Astrocyte of the cerebellum (primary cell): ENCODE measurements at places on chromosomes 7 and 10.

- DNase-seq = no peak
These were observed 350.8 kb downstream of the PLXNA4 start for GRCh38 chr7:132225216-132226030.

DNA sequence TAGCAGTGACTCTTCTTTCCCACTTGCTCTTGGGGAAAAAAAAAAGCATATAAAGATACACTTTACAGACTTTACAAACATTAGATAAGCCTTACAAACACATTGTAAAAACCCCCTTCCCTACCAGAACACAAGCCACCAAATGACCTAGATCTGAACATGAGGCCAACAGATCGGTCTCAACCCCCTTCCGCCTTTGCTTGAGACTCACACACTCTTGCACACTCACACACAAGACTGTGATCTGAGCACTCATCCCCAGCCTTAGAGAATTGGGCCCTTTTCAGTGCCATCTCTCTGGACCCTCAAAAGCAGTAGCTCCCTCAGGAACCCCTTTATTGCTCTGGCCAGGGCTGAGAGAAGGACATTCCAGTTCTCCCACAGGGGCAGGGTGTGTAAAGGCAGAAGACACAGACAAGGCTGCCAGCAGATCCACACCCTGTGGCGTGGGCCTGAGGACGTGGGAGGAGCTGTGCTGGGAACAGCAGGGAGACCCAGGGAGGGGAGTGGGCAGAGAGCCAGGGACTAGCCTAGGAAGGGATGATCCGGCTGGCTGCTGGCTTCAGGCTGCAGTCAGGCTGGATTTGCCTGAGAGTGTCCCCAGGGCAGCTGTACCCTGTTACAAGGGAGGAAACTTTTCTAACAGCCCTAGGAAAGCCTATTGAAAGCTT, 206.7 kb downstream of the KIAA1217 start:
- peak; percentile 28 for DNase-seq

GRCh38 chr10:115771755-115772154, 501.3 kb downstream of the GFRA1 start:
- no peak for DNase-seq

DNA sequence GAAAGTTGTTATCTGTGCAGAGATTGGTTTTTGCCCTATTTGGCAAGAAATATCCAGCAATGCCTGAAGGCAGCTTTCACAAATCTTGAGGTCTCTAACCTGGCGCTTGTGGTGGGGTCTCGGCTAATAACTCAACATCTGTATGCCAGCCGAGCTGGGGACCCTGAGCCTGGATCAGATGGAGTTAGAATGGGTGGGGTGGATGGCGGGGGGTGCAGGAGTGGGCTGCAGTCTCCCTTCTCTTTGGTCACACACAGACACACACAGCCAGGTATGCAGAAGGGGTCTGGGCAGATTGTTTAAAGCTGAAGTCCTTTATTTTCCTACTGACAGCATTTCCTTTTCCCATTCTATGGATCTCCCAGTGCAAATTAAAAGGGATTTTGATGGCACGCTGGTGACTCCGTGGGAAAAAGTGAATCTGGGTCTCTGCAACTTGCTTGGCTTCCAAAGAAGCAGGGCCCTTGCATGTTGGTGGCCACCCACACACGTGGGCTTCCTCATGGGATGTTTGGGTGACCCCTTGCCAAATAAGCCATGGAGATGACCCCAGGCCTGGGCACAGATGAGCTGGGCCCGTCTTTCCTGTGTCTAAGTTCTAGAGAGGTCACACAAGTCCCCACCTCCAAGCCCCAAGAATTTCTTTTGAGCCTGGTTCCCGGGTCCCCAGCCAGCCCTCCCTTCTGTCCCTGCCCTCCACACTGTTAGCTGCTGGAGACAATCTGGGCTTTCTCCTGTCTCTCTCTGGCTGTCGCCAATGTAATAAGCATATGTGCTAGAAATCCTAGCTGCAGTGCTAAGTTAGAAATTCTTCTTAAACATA, 39.9 kb upstream of the EMX2 start:
- DNase-seq = no peak

DNA sequence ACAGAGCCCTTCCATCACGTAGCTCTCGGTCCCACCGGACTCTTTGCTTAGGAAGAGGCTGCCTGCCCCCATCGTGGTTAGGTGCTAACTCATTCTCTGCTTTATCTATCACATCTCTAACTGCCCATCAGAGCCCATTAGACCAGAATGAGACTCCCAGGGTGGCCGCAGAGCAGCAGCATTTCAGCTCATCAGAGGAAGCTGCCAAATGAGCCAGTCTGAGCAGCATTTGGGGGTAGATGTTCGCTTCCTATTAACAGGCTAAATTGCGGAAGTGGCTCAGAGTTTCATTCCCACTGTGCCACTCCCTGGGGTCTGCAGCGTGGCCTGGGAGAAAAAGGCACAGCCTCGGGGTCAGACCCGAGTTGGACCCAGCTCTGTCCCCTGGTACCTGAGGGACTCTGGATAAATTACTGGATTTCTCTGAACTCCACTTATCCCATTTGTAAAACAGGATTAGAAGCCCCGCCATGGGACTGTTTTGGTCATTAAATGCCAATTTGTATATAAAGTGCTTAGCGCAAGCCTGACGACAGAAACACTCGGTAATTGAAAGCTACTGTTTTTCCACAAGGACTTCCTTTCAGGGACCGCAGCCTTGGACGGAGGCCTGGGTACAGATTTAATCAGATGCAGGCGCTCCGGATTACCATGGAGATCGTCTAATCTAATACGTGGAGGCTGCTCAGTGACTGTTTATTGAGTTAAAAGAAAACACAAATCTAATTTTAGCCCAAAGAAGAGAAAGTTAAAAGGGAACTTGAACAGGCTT, 73.8 kb upstream of the PRLHR start:
- DNase-seq = peak; percentile 78

DNA sequence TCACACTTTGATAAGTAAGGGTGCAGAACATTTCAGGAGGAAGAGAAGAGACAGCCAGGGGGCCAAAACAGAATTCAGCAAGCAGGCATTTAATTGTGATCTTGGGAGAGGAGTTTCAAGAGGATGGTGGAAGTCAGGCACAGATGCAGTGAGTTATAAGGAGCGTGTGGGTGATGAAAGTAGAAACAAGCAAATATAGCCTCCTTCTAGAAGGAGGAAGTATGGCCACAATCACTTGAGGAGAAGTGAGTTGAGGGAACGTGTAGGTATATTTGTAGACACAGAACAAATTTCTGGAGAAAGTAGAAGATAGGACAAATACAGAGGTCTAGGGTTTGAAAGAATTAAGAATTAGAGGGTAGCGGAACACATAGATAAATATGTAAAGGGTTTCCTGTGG, 165.8 kb downstream of the CACNB2 start:
- no peak for DNase-seq

- DNase-seq = peak; percentile 13
These were observed 8.1 kb downstream of the PRKRIP1 start for GRCh38 chr7:102404005-102404861.

GRCh38 chr10:95116869-95117269, 47.6 kb upstream of the CYP2C8 start:
- DNase-seq = no peak

DNA sequence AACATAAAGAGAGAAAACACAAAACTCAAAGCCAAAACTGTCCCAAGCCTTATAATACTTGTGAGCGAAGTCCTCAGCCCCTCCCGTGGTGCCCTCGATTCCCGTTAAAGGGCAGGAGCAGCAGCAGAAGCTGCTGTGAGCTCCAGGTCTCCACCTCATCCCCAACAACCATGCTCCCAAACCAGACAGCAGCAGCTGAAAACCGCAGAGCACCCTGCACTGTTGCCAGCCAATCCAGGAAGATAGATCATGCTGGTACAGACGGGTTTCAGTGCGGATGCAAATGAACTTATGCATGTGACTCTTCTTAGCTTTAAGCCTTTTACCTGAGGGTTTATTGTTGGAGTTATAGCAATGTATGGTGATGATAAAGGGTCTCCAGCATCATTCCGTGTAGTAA, 97.9 kb downstream of the DNAJB6 start:
- no peak for DNase-seq

GRCh38 chr7:135645296-135645904, 16.9 kb upstream of the STMP1 start:
- DNase-seq = peak; percentile 44

GRCh38 chr10:104903433-104903832, 262.3 kb downstream of the SORCS3 start:
- DNase-seq = no peak

DNA sequence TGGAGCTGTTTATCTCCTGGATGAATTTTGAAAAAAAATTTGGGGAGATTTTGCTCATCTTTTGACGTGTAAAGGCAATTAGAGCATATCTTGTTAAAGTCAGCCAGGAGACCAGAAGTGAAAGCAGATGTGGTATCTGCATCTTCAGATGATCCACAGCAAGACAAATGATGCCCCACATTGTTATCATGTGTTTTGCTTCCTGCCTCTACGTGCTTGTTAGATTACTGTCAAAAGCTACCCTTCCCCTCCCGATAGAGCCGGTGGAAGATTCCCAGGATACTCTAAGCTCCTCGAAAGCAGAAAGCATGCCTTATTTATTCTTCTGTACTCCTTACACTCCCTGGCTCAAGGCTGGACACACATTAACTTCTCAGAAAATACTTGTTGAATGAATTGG, 12.9 kb downstream of the COL17A1 start:
- DNase-seq = no peak

GRCh38 chr7:36157527-36158320, 4.7 kb downstream of the EEPD1 start:
- no peak for DNase-seq

GRCh38 chr10:131869344-131869743, 31.5 kb upstream of the PPP2R2D start:
- DNase-seq = no peak

GRCh38 chr7:65992526-65992925, 10.5 kb upstream of the GUSB start:
- DNase-seq = no peak

DNA sequence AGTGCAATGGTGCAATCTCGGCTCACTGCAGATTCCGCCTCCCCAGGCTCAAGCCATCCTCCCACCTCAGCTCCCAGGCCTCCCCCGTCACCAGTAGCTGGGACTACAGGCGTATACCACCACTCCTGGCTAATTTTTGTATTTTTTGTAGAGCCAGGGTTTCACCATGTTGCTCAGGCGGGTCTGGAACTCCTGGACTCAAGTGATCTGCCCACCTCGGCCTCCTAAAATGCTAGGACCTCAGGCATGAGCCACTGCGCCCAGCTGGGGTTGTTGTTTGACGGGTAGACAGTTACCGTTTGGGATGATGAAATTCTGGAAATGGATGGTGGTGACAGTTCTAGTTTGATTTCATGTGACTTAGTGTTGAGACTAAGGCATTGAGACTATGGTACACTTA, 15.3 kb downstream of the CALML3 start:
- DNase-seq = no peak

GRCh38 chr7:127683776-127684681, 32.0 kb downstream of the SND1 start:
- no peak for DNase-seq

DNA sequence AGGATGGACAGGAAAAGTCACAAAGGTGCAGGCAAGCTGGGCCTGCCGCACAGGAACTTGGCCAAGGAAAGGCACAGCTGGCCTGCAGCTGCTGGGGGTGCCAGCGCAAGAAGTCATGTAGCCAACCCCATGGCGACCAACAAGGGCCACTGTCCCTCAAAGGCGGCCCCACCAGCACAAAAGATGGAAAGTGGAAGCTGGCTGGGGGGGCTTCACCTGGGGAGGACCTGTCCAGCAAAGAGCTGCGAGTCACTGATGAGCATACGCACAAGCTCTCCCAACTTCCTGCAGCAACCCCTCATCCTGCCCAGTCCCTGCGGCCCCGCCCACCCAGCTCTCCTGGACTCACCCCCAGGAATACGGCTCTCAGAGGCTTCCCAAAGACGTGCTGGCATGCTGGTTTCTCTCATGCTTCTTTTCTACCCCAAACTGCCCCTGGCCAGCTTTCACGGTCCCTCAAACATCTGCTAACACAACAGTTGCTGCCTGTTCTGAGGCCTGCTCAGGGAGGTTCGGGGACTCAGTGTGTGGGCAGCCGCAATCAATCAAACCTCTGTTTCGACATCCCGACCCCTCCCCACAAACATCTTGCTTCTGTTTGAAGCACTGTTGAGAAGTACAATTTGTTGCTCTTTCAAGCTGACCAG, 67.6 kb downstream of the FAM53B start:
- DNase-seq = no peak

- no peak for DNase-seq
These were observed 1.3 kb downstream of the IFIT2 start for GRCh38 chr10:89303161-89303560.

DNA sequence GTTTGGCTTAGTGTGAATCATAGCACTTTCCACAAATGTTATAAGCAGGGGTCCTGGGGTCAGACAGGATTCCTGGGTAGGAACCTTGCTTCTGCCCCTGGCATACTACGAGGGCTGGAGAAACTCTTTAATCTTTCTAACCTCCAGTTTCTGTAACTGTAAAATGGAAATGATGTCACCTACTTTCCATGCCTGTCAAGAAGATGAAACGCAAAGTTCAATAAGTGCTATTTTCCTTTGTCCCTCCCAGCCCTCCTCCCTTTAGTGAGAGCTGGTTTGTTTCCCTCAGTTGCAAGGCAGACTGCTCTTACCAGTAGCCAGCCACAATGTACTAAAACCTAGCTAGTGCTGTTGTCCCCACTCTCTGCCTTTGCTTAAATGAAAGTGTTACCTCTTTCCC, 117.1 kb upstream of the HPS1 start:
- no peak for DNase-seq

DNA sequence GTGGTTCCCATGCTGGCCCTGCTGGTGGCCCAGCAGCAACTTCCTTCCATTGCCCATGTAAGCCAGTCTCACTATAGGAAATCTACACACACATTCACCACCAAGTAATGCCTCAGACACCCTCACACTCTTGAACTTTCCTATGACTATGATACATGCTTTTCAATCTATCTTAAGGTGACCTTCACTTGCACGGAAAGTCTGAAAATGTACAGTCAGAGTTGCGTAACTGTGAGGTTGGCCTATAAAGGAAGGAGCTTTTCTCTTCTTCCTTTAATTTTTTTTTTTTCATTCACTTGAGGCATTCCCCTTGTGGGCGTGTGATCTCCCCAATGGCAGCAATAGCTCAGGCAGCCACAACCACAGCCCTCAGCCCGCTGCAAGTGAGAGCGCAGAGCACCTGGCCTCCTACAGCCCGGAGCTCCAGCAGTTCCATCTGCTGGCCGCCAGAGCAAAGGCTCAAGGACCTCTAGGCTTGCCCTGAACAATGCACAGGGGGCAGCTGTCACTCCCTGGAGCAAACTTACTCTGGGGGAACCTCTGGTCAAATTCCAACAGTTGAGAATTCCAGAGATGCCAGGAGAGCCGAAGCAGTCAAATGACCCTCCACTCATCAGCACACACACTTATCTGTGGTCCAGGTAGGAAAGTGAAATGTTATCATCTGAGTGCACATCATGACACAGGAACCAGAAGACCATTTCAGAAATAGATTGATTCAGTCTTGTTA, 123.1 kb upstream of the ADO start:
- no peak for DNase-seq

GRCh38 chr7:138886501-138886917, 88.5 kb upstream of the ATP6V0A4 start:
- DNase-seq = peak; percentile 66

- DNase-seq = no peak
These were observed 991.7 kb upstream of the KCND2 start for GRCh38 chr7:119281181-119281846.

GRCh38 chr7:91435381-91436059, 171.3 kb downstream of the FZD1 start:
- DNase-seq = no peak
